ENCODE measurements at places on chromosomes 4 and X. TPM values are rescaled to one million over a fixed set of nuclear protein-coding genes. Genes with fewer than 3 reads are reported as not detected.

- H3K36me3 ChIP-seq = no peaks in the 10 kb centered on the region
- DNase-seq = no peak
- no peaks in the 10 kb centered on the region for H3K27me3 ChIP-seq
- H3K27ac ChIP-seq = no peak overlapping the region
- no peak overlapping the region for H3K4me3 ChIP-seq
Observed at GRCh38 chr4:173909294-173909693, 374.2 kb downstream of the FBXO8 start.

DNA sequence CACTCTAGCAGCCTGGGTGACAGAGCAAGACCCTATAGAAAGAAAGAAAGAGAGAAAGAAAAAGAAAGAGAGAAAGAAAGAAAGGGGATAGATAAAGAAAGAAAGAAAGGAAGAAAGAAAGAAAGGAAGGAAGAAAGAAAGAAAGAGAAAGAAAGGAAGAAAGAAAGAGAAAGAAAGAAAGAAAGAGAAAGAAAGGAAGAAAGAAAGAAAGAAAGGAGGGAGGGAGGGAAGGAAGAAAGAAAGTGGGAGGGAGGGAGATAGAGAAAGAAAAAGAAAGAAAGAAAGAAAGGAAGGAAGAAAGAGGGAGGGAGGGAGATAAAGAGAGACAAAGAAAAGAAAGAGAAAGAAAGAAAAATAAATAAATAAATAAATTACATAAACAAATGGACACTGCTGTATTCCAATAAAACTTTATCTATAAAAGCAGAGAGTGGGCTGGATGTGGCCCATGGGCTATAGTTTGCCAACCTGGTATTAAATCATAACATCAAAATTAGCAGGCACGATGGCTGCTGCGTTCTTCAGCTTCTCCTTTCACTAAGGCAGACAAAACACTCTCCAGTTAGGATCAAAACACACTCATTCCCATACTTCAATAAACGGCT is 165.0 kb downstream of the ZNF674 start:
- no peak overlapping the region for H3K27ac ChIP-seq
- H3K36me3 ChIP-seq = no peaks in the 10 kb centered on the region
- H3K4me1 ChIP-seq = no peaks in the 10 kb centered on the region
- no peaks in the 10 kb centered on the region for H3K27me3 ChIP-seq

The SULT1B1 gene
- total RNA-seq = 0.54 TPM

The CT45A3 gene
- total RNA-seq = not detected

The REELD1 gene
- 0.13 TPM for total RNA-seq

- H3K27ac ChIP-seq = no peak overlapping the region
- H3K36me3 ChIP-seq = no peaks in the 10 kb centered on the region
Observed at GRCh38 chr4:3372933-3373465, 68.8 kb upstream of the HGFAC start.

- H3K4me1 ChIP-seq = no peaks in the 10 kb centered on the region
- no peak for DNase-seq
- no peaks in the 10 kb centered on the region for H3K36me3 ChIP-seq
- H3K4me3 ChIP-seq = no peak overlapping the region
- H3K27me3 ChIP-seq = no peaks in the 10 kb centered on the region
Observed at GRCh38 chr4:84378983-84379382, 120.1 kb downstream of the NKX6-1 start.

DNA sequence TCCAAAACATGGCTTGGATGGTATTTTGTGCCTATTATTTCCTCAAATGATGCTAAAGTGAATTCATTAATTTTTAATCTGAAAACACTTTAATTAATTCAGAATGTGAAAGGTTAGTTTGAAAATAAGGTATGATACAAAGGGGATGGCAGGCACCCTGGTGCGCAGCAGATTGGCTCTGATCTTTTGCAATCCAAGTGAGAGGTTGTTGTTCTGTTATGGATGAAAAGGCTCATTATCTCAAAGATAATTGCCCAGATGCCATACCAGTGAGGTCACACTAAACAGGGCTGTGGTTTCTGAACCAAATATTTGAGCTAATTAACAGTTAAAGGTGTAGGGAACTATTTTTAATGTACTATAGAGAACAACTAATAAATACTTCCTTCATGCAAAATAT is 504.9 kb downstream of the RAPGEF2 start:
- no peak overlapping the region for H3K27ac ChIP-seq
- no peaks in the 10 kb centered on the region for H3K36me3 ChIP-seq
- no peak for DNase-seq
- H3K4me3 ChIP-seq = no peak overlapping the region
- H3K27me3 ChIP-seq = no peaks in the 10 kb centered on the region

The RHOXF2 gene
- total RNA-seq = not detected

GRCh38 chr4:98434816-98435215 is 173.6 kb downstream of the RAP1GDS1 start:
- H3K36me3 ChIP-seq = peaks cover 3% of the 10 kb centered on the region
- no peak overlapping the region for H3K27ac ChIP-seq
- DNase-seq = no peak
- no peaks in the 10 kb centered on the region for H3K27me3 ChIP-seq

- H3K4me3 ChIP-seq = no peak overlapping the region
- H3K36me3 ChIP-seq = no peaks in the 10 kb centered on the region
- no peak overlapping the region for H3K27ac ChIP-seq
Observed at GRCh38 chrX:118825227-118825626, 1.6 kb downstream of the ZCCHC12 start.

The VCX3A gene
- total RNA-seq = 0.56 TPM
